ENCODE measurements at places on chromosomes 11 and 22. TPM values are rescaled to one million over a fixed set of nuclear protein-coding genes. Genes with fewer than 3 reads are reported as not detected.

The LGR4 gene
- total RNA-seq = 25.1 TPM

The CYP2R1 gene
- 14.3 TPM for total RNA-seq

The CNGA4 gene
- total RNA-seq = not detected

The KIAA1671 gene
- 10.7 TPM for total RNA-seq

The SLC5A12 gene
- 0.09 TPM for total RNA-seq

The VPREB1 gene
- not detected for total RNA-seq

The XKR3 gene
- not detected for total RNA-seq

The GLYAT gene
- not detected for total RNA-seq

The LINC01488 gene
- not detected for total RNA-seq

The ARL14EP gene
- 27.4 TPM for total RNA-seq

The PHOX2A gene
- total RNA-seq = not detected

The PAX6 gene
- 0.63 TPM for total RNA-seq

The CLMP gene
- 235 TPM for total RNA-seq

The C11orf42 gene
- total RNA-seq = not detected

The ZC3H12C gene
- 17.4 TPM for total RNA-seq

The RBMXL2 gene
- total RNA-seq = not detected

The MMP11 gene
- total RNA-seq = 5.1 TPM

The CNTN5 gene
- total RNA-seq = 0.90 TPM

The DERL3 gene
- total RNA-seq = not detected

The TRIM6 gene
- 5.3 TPM for total RNA-seq

The NRGN gene
- total RNA-seq = 0.27 TPM

The RAB3IL1 gene
- total RNA-seq = 50.7 TPM

The OR8I2 gene
- not detected for total RNA-seq

The ATXN10 gene
- total RNA-seq = 130 TPM

The LARGE2 gene
- total RNA-seq = not detected

The SRSF8 gene
- total RNA-seq = 6.9 TPM

The SCGB2A2 gene
- not detected for total RNA-seq

Data from fibroblast of the aortic adventitia (primary cell).